ENCODE measurements at places on chromosomes 1 and 21.

DNA sequence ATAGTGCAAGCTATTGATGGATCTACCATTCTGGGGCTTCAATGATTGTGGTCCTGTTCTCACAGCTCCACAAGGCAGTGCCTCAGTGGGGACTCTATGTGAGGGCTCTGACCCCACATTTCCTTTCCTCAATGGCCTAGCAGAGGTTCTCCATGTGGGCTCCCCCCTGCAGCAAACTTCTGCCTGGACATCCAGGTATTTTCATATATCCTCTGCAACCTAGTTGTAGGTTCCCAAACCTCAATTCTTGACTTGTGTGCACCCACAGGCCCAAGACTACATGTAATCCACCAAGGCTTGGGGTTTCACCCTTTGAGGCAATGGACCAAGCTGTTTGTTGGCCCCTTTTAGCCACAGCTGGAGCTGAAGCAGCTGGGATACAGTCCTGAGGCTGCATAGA, 35.9 kb upstream of the CFHR3 start:
- no peak for DNase-seq

DNA sequence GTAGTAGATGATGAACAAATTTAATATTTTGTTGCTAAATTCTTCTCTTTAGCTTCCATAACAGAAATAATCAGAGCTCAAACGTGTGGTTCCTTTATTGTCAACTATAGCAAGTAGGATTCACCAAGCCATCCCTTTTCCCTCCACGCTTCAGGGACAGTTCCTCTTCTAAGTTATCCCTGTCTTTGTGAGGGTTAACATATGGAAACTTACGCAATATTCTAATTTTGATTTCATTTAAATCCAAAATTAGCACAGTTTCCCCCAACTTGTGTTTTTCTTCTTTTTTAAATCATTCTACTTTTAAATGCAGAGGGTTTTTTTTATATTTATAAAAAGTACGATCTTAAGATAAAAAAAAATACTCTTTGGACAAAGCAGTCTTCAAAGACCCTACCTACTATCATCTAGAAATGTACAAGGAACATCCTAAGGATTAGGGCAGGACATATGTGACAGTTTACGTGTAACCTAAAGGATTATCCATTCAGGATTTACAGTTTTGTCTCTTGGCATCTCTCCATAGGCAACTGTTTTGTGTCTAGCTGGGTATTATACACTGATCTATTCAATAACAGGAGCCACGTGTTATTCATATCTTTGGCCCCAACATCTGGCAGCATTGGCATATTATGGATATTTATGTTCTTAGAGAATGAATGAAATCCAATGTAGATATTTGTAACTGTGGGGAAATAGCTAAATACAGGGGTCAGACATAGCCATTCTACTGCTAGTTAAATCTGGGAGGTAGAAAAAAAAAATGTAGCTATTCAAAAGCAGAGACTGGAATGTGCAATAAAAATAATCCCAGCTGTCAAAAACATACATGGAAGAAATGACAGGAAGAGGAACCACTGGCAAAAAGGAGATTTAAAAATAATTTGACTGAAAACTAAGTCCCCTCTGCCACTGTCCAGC, 272.9 kb downstream of the NEGR1 start:
- DNase-seq: no peak

GRCh38 chr1:242522996-242523718, 1.3 kb downstream of the PLD5 start:
- DNase-seq: no peak

DNA sequence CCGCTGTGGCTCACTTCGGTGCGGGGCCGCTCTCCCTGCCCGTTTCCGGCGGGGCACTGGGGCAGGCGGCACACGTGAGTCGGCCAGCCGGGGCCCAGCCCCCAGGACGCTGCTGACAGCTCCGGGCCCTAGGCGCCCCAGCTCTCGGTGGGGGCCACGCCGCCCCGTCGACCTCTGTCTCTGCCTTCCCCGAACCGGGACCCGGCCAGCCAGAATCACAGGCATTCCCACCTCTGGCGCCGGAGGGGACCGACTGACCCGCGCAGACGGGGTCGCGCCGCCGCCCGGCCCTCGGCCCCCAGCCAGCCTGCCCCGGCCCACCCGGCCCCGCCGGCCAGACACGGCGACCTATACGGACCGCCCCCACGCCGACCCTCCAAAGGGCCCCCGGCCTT, 755 bp downstream of the SCMH1 start:
- DNase-seq: no peak

DNA sequence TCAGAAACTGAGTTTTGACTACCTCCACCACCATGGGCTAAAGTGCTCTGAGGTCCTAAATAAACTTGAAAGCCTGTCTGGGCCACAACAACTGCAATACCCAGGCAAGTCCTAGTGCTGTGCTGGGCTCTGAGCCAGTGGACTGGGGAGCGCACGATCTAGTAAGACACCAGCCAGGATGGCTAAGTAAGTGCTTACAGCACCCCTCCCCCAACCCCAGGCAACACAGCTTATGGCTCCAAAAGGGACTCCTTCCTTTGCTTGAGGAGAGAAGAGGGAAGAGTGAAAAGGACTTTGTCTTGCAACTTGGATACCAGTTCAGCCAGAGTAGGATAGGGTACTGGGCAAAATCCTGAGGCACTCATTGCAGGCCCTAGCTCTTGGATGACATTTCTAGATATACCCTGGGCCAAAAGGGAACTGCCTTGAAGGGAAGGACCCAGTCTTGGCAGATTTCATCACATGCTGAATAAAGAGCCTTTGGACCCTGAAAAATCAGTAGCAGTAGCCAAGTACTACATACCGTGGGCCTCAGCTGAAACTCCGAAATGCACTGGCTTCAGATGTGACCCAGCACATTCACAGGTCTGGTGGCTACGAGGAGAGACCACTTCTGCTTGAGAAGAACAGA, 1.6 kb downstream of the C1orf105 start:
- DNase-seq: no peak

DNA sequence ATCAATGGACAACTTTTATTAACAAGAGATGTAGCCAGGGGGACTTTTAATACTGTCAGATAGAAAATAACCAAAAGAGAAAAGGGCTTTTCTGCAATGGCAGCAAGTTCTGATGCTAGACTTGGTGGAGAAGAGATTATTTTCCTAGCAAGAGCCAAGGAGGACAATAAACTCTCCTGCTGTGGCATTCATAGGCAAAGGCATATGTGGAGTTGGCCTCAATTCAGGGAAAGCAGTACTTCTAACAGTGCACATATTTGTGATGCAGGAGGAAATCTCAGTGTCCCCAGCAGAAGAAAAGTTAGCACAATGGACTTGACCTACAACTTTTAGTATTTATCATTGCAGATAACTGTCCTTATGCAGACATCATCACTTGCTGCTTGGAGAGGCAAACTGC, 75.1 kb upstream of the GRIK1 start:
- DNase-seq: no peak

DNA sequence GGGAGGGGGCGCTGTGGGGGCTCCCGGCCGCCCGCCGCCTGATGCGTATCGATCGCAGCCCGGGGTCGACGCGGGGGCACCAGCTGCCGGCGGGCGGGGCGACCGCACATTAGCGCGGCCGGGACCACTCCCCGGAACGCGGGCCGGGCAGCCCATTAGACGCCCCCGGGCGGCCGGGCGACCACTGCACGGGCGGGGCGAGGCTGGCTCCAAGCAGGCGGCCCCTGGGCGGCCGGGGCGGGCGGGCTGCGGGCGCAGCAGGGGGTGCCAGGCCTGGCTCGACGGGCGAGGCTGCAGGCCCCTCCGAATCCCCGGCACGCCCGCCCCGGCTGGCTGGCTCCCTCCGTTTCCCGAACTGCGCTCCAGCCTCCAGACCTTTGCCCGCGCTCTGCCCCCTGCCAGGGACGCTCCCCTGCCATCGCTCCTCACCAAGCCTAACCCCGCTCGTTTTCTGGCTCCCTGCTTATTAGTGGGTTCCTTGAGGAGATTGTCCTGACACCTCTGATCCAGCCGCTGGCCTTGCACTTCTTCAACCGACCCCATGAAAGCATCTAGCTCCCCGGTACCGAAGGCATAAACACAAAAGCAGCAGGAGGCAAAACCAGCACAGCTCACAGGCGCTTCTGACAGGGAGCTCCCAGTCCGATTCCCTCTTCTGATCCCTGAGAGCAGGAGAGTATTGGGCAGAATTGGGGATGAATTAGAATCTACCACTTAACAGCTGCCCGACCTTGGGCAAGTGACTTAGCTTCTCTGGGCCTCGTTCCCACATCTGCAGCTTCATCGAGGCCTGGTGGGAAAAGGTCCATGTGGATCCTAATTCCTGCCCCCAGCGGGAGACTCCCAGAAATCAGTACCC, 92.6 kb upstream of the CASZ1 start:
- no peak for DNase-seq

DNA sequence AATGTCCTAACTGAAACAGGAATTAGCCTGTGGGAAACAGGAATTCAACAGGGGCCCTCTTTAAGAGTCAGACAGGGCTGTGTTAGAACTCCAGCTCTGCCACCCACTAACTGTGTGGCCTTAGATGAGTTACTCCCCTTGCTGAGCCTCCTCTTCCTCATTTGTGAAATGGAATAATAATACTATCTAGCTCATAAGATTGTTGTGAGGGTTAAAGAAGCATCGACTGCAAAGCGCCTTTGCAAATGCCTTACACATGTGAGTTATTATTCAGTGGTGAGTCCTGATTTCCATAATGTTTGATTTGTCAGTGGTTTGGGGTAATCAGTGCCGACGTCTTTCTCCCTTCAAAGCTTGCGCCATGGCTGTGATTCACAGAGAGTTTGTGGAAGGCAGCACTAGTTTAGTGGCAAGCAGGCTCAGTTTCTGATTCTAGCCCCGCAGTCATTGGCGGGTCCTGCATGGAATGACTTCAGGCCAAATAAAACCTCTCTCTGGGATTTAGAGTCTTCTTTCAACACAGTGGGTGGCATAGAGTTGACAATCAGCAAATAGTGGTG, 388.5 kb downstream of the PLPP3 start:
- DNase-seq: no peak

GRCh38 chr1:107140703-107141490, at the start of gene NTNG1:
Gene NTNG1 (plus strand): TSS chr1:107141039.
- DNase-seq: no peak

DNA sequence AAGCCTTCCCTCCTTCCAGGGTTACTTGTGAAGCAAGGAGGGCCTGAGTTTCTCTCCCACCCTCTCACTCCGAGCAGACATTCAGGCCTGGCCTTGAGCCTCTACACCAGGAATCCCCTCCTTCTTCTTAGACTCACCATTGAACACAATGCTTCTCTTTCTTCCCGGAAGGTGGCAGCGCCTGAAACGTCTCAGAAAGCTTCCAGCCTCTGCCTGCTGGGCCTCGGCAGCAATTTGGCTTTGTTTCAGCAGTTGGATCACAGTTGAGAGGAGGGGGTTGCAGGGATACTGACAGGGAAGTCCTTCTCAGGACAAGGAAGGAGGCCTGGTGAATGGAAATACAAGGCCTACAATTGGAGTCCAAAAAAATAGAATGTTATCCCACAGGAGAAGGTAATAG, 6.3 kb downstream of the CLDN8 start:
- DNase-seq: no peak

- DNase-seq: no peak
Measured at GRCh38 chr1:246800756-246801155, 76.5 kb downstream of the SCCPDH start.

- DNase-seq: no peak
Measured at GRCh38 chr1:196734460-196734859, 40.2 kb upstream of the CFHR3 start.

- no peak for DNase-seq
Measured at GRCh38 chr1:117077267-117077666, 17.1 kb downstream of the TTF2 start.

DNA sequence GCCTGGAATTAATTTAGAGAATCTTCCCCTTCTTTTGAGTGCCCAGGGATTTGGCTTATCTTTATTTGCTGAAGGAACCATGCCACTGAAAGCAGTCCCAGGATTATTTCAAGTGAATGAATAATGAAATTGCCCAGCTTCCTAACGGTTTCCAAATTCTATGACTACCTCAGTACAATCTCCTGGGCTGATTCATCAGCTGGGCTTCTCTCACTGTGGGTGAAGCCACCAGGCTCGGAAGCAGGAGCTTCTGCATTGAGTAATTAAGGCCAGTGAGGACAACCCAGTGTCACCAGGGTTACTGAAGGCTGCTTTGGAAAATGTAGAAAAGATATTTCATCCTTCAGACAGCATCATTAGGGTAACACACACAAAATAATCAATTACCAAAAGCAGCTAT, 169.8 kb downstream of the DAB1 start:
- DNase-seq: no peak

GRCh38 chr1:68131261-68131660, 80.8 kb upstream of the DIRAS3 start:
- DNase-seq: no peak

DNA sequence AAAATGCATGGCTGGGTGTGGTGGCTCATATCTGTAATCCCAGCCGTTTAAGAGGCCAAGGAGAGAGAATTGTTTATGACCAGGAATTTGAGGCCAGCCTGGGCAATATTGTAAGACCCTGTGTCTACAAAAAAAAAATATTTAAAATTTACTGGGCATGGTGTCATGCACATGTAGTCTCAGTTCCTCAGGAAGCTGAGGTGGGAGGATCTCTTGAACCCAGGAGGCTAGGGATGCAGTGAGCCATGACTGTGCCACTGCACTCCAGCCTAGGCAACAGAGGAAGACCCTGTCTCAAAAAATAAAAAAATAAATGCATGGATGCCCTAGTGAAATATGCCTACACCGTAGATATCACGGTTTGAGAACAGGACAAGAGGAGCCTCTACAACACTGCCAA, 1331.2 kb upstream of the B3GALT2 start:
- no peak for DNase-seq

GRCh38 chr1:193543259-193543658, 356.8 kb upstream of the B3GALT2 start:
- DNase-seq: no peak

DNA sequence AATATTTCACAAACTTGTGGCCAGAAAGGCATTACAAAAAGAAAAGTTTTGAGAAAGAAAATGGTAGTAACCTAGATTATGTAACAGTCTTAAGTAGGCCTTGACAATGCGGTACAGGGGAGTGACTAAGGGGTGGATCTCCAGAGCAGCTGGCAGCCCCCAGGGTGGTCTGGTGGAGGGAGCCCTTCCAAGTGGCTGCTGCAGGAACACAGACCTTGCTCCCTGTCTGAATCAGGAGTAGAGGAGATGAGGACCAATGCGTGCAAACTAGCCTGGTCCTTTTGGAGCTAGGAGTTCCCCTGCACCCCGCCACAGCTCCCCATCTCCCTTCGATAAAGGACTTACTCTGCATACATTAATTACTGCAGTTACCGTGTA, 189.0 kb downstream of the NFIA start:
- DNase-seq: no peak

GRCh38 chr21:17607684-17608083, 5.0 kb downstream of the BTG3 start:
- DNase-seq: no peak

GRCh38 chr1:100892554-100892953, 2.1 kb downstream of the EXTL2 start:
- no peak for DNase-seq

- DNase-seq: no peak
Measured at GRCh38 chr1:29415156-29415830, 179.0 kb downstream of the PTPRU start.

- no peak for DNase-seq
Measured at GRCh38 chr1:230773396-230774033, 26.3 kb downstream of the CAPN9 start.

GRCh38 chr1:240508950-240509349, 103.0 kb downstream of the GREM2 start:
- DNase-seq: no peak
